H9 (cell line): ENCODE measurements at places on chromosomes 3 and 15.

- no peak for DNase-seq
Observed at GRCh38 chr3:196774191-196774820, 34.6 kb downstream of the PAK2 start.

DNA sequence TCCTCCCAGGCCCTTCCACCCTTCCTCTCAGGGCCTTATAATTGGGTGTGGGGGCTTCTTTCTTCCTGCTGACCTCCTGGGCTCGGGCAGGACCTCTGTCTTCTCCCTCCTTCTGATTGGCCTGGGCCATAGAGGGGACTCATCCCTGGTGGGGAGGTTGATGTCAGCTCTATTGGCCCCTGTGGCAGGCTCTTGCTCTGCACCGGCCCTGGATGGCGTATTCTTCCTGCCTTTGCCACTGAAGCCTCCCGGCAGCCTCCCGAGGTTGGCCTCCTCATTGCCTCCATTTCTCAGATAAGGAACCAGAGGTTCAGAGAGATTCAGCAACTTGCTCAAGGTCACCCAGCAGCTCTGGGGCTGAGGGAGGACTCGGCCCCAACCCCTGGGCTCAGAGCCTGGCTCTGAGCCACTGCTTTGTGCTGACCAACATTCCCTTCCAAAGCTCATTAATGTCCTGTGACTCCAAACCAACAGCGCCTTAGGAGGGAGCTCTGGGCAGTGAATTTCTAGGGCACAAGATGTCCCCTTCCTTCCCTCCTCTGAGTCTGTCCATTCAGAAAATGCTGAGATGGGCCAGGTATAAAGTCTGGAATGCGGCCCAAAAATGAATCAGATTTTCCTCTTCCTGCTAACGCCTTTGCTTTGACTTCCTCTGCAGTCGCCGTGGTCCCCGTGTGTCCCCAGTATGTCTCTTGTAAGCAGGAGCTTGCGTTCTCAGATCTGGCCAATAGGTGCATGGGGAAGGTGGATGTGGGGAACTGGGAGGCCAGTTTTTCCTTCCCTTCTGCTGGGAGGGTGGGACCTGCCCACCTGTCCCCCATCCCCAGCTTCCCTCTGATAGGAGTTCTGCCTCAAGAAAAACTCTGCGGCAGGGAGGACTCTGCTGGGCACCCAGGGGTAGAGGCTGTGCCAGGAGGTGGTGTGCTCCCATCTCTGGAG is 74.2 kb downstream of the HMCES start:
- DNase-seq = no peak

- no peak for DNase-seq
Observed at GRCh38 chr3:117656391-117656790, 946.8 kb downstream of the TUSC7 start.

GRCh38 chr15:96336108-96336595 is 5.7 kb downstream of the NR2F2 start:
- DNase-seq = no peak

- no peak for DNase-seq
Observed at GRCh38 chr3:191296041-191296541, 33.1 kb upstream of the CCDC50 start.

DNA sequence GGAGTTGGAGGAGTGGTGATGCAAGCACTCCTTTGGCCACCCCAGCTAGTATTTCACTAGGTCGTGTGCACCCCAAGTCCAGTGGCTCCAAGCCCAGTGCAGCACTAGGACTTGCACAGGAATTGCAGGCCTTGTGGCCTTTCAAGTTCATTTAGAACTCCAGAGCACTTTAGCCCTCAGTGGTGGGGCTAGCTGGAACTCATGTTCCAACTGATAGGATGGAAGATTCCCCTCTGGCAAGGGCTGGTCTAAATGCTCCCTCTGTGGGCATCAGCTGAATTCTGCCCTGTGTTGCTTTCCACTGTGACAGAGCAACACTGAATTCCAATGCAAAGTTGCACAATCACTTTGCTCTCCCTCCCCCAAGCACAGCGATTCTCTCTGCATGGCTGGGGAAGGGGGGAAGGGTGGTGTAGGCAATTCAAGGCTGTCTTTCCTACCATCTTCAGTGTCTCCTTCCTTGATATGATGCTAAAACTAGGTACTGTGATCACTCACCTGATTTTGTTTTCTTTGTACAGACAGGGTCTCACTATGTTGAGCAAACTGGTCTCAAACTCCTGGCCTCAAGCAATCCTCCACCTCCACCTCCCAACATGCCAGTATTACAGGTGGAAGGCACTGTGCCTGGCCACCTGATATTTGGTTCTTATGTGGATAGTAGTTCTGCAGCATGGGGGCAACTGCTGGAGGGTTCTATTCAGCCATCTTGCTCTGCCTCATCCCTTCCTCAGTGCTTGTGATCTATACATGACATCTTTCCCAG is 10.3 kb downstream of the USF3 start:
- DNase-seq = no peak

- DNase-seq = no peak
Observed at GRCh38 chr3:39479701-39480414, 12.4 kb downstream of the MOBP start.

GRCh38 chr3:32454731-32455608 is 47.7 kb downstream of the CMTM6 start:
- no peak for DNase-seq

DNA sequence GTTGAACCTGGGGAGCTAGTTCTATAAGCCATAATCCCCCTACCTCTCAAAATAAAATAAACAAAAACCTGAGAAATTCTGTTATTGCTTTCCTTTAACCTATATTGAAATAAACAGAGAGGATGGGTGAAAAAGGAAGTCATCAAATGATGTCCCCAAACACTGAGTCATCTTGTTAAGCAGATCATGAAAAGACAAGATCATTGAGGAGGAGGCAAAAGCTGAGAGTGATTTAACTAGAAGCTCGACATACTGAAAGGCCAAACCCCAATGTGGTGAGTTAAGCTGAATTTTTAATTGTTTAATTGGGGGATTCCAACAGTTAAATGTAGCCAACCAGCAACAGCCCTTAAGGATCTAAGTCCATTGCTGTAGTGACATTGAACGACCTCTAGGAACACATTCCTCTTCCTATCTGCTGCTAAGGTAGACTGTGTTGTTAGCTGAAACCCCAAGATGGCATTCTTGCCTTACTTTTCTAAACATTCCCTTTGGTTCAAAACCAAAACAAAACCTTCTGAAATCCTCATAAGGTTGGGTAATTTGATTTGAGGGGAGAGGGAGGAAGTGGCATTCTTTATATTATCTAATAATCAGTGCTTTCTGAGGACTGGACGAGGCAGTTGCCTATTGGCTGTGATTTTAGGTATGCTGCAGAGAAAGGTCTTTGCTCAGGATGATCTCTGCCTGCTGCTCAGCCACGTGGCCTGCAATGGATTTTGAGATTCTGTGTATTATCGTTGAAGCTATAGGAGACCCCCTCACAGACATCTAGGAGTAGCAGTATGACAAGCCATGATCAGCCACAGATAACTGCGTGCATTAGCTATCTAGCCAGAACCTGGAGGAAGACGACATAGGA is 62.7 kb upstream of the BNIP2 start:
- no peak for DNase-seq

GRCh38 chr15:78241017-78241416 is 6.7 kb upstream of the ACSBG1 start:
- DNase-seq = peak; percentile 93

DNA sequence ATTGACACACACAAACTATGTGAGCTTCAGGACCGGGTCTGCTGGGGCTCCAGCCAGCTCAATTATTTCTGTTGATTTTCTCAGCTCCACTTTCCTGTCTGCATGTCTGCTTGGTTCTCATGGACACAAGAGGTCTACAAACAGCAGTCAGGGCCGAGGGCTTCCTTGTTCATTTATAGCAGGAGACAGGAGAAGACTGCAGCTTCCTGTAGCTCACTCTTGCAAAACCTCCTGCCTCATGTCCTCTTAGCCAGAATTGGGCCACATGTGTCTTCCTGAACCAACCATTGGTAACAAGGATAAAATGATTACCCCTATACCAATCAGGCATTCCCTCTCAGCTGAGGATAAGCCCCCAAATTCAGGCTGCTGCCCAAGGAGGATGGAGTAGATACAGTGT is 182.8 kb downstream of the TLE3 start:
- no peak for DNase-seq

- no peak for DNase-seq
Observed at GRCh38 chr3:112446343-112446742, 52.9 kb downstream of the BTLA start.

- DNase-seq = no peak
Observed at GRCh38 chr3:73868688-73869315, 244.1 kb upstream of the PDZRN3 start.

- no peak for DNase-seq
Observed at GRCh38 chr3:150216866-150217600, 191.1 kb upstream of the TSC22D2 start.

- no peak for DNase-seq
Observed at GRCh38 chr3:66398228-66399025, 102.4 kb downstream of the LRIG1 start.

- DNase-seq = no peak
Observed at GRCh38 chr15:52113708-52114107, 1.1 kb upstream of the BCL2L10 start.

GRCh38 chr15:32705446-32705845 is 12.4 kb upstream of the GREM1 start:
- DNase-seq = no peak

DNA sequence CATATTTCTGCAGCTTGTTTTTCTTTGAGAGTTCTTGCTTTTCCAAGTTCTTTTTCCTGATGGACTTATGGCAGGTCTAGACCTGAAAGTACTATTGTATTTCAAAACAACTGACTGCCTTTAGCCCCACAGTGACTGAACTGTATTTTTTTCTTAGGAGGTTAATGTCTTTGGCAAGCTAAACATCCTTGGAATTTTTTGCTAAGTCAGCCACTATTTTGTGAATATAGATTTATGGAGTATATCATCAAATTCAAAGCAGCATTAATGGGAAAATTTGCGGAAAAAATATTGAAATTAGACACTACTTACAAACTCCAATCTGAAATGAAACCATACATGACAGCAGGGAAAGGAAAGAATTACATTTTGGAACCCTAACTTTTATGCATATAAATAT is 8.6 kb downstream of the PIK3CA start:
- DNase-seq = no peak

DNA sequence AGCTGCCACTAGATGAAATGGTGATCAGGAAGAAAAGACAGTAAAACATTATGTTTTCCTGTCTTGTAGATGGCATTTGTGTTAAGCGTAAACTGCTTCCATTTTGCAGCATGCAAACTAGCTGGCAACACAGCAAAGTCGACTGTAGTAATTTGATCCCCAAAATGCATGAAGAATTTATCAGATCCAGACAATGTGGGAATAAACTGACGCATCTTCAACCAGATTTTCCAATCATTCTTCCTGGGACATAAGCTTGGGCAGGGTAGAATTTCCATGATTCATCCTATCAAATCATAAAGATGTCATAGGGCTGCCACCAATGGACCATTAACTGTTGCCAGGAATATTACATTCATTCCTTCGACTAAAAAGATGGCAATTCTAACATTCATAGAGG is 260.3 kb downstream of the ERC2 start:
- no peak for DNase-seq

DNA sequence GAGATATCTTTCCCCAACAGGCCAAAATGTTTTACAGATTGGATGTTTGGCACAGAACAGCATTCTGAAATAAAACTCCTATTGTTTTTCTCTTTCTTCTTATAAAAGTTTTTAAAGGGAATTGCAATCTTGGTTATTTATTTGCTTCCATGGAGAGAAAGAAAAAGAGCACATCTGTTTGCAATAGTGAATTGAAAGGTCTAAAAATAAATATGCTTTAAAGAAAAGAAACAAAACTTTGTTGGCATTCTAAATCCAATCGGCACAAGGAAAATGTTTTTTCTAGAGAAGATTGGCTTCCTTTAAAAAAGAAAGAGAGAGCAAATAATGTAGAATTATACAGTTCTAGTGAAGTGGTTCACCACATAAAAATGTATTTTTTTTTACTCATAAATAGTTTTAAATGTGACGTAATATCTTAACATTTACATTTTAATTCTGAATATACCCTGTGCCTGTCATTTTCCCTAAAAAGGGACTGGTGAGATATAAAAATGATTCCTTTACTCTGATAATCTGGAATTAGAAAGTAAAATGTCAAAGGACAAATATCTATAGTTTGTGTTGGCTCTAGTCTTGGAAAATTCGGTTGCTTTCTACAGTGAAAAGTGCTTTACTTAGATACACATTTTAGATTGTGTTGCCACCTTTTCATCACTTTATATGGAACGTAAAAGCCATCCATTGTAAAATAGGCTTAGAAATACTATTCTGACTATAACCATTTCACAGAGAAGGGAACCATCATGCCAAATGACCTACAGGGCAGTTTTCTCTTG is 257.4 kb upstream of the CBLB start:
- no peak for DNase-seq

GRCh38 chr3:50364573-50365079 is 5.3 kb upstream of the TMEM115 start:
- no peak for DNase-seq

- no peak for DNase-seq
Observed at GRCh38 chr15:43118829-43119228, 13.0 kb upstream of the UBR1 start.

GRCh38 chr15:53395871-53396270 is 363.6 kb downstream of the WDR72 start:
- DNase-seq = no peak

DNA sequence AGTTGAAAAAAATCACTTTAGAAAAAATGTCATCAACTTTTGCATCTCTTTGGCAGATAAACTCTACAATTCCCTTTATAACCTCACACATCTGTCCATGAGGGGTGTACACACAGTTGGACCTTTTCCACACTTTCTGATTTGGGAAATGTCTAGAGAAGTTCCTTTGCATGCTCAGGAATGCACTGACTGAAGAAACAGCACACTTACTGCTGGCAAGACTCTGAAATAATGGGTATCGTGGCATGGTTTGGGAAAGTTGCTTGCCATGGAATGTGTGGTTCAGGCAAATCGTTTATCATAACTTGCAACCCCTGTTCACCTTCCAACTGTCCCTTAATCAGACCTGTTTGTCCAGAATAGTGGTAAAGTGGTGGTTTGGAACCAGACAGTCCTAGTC is 135.3 kb upstream of the TGFBR2 start:
- DNase-seq = no peak

GRCh38 chr3:155648013-155648591 is 96.8 kb downstream of the PLCH1 start:
- no peak for DNase-seq

- no peak for DNase-seq
Observed at GRCh38 chr15:67762610-67763368, 62.5 kb upstream of the SKOR1 start.

DNA sequence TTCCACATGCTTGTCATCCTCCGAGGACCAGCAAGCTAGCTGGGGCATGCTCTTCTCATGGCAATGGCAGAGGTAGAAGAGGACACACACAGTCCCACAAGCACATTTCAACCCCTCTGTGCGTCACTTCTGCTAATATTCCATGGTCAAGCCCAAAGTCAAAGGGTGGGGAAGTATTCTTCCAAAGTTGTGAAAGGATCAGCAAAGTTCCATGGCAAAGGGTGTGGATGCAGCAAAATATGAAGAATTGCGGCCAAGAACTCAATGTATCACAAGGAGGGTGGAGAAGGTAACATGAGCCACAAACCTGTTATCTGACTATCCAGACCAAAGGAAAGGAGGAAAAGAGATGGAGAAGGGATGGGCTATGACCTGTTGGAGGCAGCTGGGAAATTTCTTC is 71.2 kb upstream of the SNRK start:
- no peak for DNase-seq

GRCh38 chr3:64266065-64266931 is 41.0 kb upstream of the PRICKLE2 start:
- DNase-seq = no peak

- no peak for DNase-seq
Observed at GRCh38 chr3:112403103-112403502, 70.1 kb downstream of the CD200 start.
